ENCODE measurements at places on chromosomes 3 and 15.

GRCh38 chr3:169241630-169241990, 421.9 kb downstream of the MECOM start:
- peak; percentile 42 for DNase-seq

- no peak for DNase-seq
These were observed 35.4 kb downstream of the PXYLP1 start for GRCh38 chr3:141266797-141267555.

GRCh38 chr3:151635905-151636304, 97.8 kb upstream of the AADACL2 start:
- no peak for DNase-seq

DNA sequence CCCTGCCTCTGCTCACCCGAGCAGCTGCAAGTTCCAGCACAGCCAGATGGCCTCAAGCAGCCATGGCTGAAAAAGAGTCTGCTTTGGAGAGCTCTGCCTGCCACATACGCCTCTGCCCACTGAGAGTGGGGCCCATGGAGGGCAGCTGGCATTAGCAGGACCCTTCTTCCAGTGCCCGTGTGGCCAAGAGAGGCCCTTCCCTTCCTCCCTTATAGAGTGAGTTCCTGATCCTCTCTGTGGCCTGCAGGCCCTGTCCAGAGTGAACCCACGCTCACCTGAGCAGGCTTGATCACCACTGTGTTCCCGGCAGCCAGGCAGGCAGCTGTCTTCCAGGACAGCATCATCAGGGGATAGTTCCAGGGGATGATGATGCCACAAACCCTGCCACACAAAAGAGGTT, 41.4 kb upstream of the SLC41A3 start:
- DNase-seq, result no peak

GRCh38 chr15:99333413-99333812, 82.1 kb downstream of the LRRC28 start:
- DNase-seq, result no peak

- no peak for DNase-seq
These were observed 16.2 kb downstream of the ATP11B start for GRCh38 chr3:182809531-182809930.
